ENCODE measurements at places on chromosomes 12 and 14.

DNA sequence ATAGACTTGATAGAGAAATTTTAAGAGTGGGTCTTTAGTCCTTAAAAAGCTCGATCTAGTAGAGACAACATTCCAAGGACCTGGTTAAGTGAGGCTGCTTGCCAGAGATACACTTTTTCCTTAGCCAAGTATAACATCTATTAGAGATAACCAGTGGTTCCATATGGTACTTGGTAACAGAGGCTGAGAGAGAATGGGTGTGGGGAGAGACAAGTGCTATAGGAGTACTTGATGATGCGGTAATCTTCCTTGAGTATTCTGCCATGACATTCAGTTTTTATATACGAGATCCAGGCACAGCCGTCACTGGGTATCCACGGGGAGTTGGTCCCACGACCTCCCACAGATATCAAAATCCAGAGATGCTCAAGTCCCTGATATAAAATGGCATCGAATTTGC lies 77.4 kb upstream of the REP15 start:
- no peak for DNase-seq

GRCh38 chr12:89884416-89884898 lies 175.8 kb upstream of the ATP2B1 start:
- no peak for DNase-seq

DNA sequence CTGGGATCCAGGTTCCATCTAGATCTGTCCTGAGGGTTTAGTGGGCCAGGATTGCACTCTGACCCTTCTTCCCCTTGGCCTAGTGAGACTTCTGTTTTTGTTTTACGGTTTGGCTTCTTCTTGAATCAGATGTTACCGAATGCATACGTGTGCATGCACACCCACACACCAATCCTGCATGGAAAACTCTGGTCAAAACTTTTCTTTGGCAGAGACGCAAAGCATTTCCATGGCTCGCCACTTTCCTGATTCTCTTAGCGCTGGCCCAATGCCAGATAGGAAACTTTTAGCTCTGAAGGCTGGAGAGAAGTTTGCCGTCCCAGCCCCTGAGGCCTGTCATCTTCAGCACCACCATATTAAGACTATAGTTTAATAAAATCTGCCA lies 67.4 kb upstream of the ACTN1 start:
- DNase-seq: no peak

DNA sequence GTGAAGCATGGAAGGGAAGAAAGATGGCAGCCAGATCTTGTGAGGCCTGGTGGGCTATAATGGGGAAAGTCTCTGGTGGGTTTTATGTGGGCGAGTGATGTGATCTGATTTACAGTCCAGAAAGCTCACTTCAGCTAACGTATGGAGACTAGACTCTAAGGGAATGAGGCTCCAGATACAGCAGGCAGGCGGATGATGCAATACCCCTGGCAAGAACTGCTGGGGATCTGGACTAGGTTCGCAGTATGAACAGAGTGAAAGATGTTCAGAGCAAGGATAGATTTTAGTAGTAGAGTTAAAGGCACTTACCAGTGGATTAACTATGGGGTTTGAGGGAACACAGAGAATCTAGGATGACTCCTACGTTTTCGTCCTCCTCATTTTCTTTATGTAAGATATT lies 253.1 kb downstream of the ANO2 start:
- DNase-seq: no peak

DNA sequence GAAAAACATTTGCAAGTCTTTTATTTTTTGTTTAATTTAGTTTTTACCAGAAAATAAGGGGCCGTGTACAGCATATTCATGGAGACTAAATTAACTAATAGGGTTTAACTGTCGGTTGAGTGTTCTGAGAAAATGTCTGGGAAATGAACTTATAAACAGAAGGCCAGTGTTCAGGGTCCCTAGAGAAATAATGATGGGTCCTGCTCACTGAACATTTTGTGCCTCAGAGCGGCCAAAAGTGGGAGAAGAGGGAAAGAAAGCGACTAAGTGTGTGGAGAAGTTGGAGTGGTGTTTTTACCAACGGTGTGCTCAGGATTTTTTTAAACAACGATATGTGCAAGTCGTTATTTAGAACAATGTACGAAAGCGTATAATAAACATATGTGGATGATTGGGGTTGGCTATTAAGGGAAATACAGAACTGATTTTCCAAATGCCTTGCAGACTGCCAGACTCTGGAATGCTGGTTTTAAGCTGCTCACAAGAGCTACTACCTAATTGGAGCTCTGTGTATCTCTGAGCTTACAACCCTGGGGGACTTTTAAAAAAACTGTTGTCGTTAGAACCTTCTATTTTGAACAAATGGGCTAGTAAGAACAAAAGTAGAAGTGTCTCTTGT lies 166.7 kb downstream of the SLC38A4 start:
- DNase-seq: no peak

GRCh38 chr12:85740186-85740585 lies 96.0 kb downstream of the RASSF9 start:
- no peak for DNase-seq

DNA sequence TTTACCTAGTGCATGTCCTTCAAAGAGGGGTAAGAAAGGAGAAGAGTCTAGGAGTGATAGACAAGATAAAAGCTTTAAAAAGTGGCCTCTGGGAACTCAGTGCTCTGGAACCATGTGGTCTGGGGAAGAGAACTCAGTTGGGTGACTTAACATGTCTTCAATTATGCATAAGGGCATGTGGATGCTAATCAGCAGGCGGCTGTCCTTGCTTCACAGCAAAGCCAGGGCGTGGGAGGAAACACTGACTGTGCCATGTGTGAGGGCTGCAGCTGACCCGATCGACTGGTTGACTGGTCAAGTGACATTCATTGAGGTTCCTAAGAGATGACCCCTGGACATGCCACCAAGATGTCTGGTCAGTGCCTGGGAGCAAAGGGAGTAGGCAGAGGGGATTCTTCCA lies 1053.8 kb downstream of the BCL11B start:
- no peak for DNase-seq

DNA sequence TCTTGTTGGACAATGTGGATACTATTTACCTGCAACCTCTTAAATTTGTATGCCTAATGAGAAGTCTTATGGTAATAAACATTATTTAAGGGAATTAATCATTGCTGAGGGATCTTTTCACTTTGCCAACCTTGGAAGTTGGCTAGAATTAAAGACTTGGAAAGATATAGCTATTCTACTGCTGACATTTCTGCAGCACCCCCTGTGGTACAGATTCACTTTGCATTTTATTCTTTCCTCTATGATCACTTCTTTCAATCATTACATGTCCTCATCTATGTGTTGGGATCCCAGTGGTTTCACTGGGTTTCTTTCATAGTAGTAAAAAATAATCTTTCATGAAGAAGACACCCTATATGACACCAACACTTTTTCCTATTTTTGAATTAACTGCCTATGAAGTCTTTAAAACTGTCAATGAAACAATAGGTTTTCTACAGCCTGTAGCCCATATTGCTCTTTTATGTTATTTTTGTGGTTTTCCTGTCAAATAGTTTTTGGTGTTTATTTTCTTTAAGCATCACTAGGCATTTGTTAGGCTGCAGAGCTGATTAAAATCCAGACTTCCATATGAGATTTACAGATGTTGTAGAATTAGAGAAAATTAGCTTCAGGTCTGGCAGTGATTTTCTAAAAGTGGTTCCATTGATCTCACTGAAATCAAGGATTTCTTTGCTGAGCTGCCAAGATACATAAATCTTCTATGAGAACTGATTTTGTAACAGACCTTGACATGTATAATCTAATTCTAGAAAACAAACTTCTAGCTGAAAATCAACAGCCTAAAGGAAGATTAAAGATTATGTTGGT lies 256.1 kb downstream of the NAV3 start:
- DNase-seq: no peak

DNA sequence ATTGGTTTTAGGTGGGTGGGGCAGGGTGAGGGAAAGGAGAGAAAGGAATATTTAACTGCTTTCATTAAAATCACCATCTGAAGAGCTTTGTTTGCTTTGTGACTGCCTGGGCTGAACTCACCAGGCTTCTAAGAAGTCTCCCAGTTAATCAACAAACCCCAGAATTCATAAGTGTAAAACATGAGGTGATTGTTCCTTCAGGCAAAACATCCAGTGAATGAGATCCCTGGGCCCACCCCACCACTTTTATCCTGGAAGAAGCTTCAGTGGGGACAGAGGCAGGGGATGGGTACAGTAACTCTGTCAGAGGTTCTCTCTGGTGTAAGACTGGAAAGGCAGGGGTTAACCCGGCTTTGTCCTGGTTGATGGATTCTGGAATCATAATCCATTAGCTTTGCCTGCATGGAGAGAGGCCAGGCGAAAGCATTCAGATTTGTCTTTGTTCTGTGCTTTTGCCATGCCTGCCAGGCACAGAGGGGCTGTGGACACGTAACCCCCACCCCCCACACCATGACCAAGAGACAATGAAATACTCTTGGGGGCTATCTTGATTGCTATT lies 16.7 kb downstream of the PDE1B start:
- DNase-seq: no peak

GRCh38 chr14:28876572-28876945 lies 110.0 kb downstream of the FOXG1 start:
- no peak for DNase-seq

DNA sequence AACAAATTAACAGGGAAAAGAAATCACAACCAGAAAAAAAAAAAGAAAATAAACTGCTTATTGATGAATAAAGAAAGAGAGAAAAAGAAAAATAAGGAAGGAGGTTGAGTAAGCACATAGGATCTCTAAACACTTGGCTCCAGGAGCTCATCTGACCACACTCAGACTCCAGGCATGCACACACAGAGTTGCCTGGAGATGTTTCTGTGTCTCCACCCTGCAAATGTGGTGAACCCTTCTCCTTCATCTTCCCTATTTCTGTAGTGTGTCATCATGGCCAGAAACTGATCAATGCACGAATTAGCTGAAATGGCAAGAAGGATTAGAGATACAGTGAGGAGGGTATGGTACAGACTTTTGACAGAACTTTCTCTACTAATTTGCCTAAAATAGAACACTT lies 20.2 kb downstream of the OR4N2 start:
- DNase-seq: no peak

DNA sequence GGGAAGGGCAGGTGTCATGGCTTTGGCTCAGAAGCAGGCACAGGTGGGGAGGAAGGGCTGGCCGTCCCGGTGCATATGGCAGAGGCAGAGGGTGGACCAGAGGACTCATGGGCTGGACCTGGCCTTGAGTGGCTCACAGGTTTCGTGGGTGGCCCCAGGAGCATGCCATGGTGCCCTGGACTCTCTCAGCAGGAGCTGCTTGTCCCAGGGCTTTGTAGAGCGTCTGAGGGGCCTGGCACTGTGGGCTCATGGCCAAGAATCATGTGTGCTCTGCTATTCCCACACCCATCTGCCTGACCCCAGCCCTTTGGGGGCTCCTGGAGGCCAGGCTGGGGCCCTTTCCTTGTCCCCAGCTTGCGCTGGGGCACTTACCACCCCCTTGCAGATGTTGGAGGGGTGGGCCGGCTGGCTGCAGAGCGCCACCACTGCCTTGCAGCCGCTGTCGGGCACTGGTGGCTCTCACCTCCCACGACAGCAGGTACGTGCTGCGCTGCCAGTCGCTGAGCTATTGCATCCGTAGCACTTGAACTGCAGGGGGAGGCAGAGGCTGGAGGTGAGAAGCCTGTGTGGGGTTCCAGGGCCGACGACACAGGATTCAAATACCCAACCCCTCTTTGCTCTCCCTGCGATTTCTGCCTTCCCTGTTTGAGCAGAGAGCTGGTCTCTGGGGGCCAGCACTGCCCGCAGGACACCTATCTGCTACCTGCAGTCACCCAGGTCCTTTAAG lies 187.4 kb upstream of the PRMT8 start:
- no peak for DNase-seq

DNA sequence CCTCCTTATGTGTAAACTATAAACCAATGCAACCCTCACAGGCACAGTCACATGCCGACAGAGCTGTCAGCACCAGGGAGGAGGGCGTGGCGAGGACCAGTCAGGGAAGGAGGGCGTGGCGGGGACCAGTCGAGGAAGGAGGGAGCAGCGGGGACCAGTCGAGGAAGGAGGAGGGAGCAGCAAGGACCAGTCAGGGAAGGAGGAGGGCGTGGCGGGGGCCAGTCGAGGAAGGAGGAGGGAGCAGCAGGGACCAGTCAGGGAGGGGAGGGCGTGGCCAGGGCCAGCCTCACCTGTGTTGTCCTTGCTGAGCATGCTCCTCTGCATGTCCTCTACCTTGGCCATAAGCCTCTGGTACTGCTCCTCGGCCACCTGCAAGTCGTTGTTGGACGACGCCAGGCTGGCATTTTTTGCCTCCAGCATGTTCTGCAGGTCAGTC lies 24.2 kb downstream of the GOLGA3 start:
- DNase-seq: no peak

- no peak for DNase-seq
Measured at GRCh38 chr12:10735428-10735827, 12.3 kb upstream of the YBX3 start.

DNA sequence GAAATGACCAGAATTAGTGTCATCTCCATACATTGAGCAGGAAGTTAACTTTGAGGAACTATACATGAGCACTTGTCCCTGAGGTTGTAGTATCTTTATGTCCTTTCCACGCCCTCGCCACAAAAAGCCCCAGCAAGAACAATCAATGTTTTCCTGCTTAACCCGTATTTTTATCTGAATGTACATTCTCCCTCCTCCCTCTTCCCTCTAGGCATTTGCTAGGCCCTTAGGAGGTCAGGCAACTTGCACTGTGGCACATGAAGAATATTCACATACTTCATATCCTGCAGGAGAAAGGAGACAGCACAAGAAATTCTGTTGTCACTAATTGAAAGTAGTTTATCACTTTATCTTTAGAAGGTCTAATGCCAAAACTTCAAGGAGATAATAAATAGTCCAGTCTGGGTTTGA lies 18.1 kb upstream of the DUSP6 start:
- no peak for DNase-seq

DNA sequence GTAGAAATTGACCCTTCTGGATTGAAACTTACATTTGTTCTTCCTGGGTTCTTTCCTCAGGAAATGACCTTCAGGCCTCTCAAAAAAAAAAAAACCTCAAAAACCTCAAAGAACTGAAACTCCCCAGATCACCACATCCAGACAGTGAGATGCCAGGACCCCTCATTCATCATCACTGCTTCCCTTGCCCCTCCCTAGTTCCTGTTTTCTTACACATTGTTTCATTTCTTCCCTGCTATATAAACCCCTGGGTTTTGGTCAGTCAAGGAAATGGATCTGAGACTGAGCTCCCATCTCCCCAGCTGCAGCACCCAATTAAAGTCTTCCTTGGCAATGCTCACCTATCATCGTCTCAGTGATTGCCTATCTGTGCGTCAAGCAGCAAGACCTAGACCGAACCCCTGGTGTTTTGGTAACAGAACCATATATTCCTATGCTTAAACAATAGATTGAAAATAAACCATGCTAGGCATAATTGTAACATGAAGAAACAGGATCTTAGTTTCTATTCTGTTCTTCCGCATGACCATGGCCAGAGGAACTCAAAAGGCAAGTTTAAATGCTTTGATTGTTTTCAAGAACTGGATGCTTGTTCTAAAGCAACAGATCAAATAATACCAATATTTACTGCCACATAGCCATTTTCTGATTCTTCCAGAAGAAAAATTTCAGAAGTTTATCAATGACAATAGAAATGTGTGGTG lies 108.0 kb upstream of the MAX start:
- DNase-seq: no peak

All from stimulated activated CD4-positive, alpha-beta T cell treated with anti-CD3 and anti-CD28 coated beads, Interleukin-2, amount 100 ng/mL, for 24 hours (primary cell).